ENCODE measurements at places on chromosomes 12 and 14.

DNA sequence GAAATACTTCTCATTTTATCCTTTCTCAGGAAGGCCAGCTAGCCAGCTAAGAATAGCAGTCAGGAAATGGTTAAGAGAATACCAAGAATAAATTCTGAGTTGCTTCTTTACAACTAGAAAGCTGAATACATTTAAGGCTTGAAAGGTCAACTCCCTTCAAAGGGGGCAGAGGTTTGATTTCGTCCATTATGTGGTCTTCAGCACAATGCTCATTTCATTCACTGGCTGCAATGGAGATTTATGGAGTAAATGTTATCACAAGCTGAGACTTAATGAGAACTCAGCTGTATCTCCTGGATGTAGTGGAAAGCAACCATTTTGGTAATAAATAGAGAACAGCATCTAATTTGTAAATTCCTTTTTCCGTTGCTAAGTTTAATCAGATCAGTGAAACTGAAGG is 265.0 kb upstream of the FKBP4 start:
- no peaks in the 10 kb centered on the region for H3K36me3 ChIP-seq
- H3K4me3 ChIP-seq = no peak overlapping the region
- H3K27ac ChIP-seq = no peak overlapping the region
- peaks cover 2% of the 10 kb centered on the region for H3K27me3 ChIP-seq
- H3K4me1 ChIP-seq = no peaks in the 10 kb centered on the region
- DNase-seq = no peak

- no peak for DNase-seq
- H3K36me3 ChIP-seq = no peaks in the 10 kb centered on the region
Measured at GRCh38 chr12:57839996-57840395, 6.5 kb downstream of the CTDSP2 start.

- H3K4me3 ChIP-seq = no peak overlapping the region
- H3K36me3 ChIP-seq = no peaks in the 10 kb centered on the region
- H3K4me1 ChIP-seq = no peaks in the 10 kb centered on the region
- DNase-seq = no peak
Measured at GRCh38 chr14:29821661-29822429, 105.8 kb downstream of the PRKD1 start.

GRCh38 chr14:52825085-52825484 is 33.7 kb upstream of the GNPNAT1 start:
- H3K36me3 ChIP-seq = no peaks in the 10 kb centered on the region
- H3K27me3 ChIP-seq = no peaks in the 10 kb centered on the region
- H3K4me3 ChIP-seq = no peak overlapping the region
- no peak for DNase-seq
- H3K27ac ChIP-seq = no peak overlapping the region
- 0 out of 2 replicates have a peak, but pooled peaks cover 2% of the 10 kb centered on the region for H3K4me1 ChIP-seq

DNA sequence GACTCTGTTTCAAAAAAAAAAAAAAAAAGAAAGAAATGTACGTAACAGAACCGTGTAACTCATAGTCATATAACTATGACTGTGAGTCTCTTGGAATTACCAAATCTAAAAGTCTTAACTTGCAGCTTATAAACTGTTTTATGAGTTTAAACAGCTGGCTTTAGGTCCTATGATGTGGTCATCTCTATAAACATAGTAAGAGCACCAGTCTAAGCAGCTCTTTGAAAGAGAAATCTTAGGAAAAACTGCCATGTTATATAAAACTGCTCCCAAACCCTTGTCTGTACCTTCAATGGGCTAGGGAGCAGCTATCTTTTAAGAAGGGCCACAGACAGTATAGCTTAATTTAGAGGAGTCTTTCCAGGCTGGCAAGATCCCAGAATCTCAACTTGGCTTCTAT is 115.5 kb upstream of the AEBP2 start:
- no peaks in the 10 kb centered on the region for H3K36me3 ChIP-seq
- no peak overlapping the region for H3K27ac ChIP-seq
- no peak for DNase-seq

DNA sequence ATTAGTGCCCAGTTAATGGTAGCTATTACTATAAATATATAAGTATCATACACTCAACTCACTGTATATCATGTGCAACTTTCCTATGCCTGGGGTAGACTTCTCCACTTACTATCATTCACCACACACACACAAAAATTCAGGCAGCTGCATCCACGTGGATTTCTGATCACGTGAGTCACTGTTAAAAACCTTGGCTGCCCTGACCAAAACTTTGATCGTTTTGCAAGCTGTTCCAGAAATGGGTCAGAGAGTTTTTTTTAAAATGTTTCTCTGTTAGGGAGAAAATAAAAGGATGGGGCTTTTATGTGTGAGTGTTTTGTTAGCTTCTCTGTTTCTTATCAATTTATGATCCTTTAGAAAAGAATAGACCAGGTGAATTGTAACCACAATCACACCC is 198.2 kb upstream of the CNOT2 start:
- no peaks in the 10 kb centered on the region for H3K27me3 ChIP-seq
- H3K4me1 ChIP-seq = peaks cover 43% of the 10 kb centered on the region
- no peak overlapping the region for H3K4me3 ChIP-seq
- DNase-seq = no peak
- no peak overlapping the region for H3K27ac ChIP-seq

- peaks cover 25% of the 10 kb centered on the region for H3K4me1 ChIP-seq
- no peak overlapping the region for H3K4me3 ChIP-seq
- no peak for DNase-seq
- no peak overlapping the region for H3K27ac ChIP-seq
- H3K36me3 ChIP-seq = no peaks in the 10 kb centered on the region
- H3K27me3 ChIP-seq = no peaks in the 10 kb centered on the region
Measured at GRCh38 chr12:122681814-122682213, 21.3 kb downstream of the HCAR2 start.

DNA sequence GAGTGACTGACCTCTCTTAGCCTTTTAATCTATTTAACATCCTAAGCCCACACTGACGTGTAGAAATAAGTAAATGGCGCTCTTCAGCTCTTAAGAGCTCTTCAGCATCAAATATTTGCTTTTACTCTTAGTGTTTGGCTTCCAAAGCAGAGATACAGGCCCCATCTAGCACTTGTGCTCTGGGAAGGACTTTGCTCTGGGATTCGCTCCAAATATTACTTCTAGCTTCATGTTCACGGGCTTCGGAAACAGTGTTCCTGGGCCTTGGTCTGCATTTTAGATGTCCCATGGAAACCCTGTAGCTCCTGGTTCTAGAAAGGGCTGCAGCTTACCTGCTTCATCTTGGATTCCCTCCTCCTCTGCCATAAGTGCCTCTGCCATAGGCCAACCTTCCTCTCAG is 2.7 kb upstream of the NKX2-8 start:
- H3K36me3 ChIP-seq = no peaks in the 10 kb centered on the region
- H3K4me1 ChIP-seq = no peaks in the 10 kb centered on the region
- DNase-seq = no peak
- no peak overlapping the region for H3K4me3 ChIP-seq
- H3K27me3 ChIP-seq = no peaks in the 10 kb centered on the region

- H3K36me3 ChIP-seq = no peaks in the 10 kb centered on the region
- no peaks in the 10 kb centered on the region for H3K27me3 ChIP-seq
Measured at GRCh38 chr12:99495799-99496198, 151.8 kb upstream of the GARIN6 start.

DNA sequence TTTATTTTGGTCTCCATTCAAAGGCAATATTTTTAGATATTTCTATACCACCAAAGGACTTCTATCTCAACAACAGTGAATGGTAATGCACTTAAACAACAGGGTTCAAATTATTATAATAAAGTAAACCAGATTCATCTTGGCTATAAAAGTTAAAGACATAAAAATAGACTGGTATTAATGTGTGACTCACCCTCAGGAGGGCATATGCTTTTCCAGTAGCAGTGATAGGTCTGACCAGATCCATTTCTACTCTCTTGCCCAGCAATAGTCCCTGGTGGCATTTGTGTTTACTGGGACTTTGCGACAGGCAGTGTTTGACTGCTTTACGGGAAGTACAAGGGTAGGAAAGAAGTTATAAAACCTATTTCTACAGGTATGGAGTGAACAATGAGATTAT is 353.2 kb upstream of the ATP2B1 start:
- no peak for DNase-seq
- H3K27ac ChIP-seq = no peak overlapping the region
- no peaks in the 10 kb centered on the region for H3K27me3 ChIP-seq
- H3K4me3 ChIP-seq = no peak overlapping the region
- no peaks in the 10 kb centered on the region for H3K4me1 ChIP-seq

DNA sequence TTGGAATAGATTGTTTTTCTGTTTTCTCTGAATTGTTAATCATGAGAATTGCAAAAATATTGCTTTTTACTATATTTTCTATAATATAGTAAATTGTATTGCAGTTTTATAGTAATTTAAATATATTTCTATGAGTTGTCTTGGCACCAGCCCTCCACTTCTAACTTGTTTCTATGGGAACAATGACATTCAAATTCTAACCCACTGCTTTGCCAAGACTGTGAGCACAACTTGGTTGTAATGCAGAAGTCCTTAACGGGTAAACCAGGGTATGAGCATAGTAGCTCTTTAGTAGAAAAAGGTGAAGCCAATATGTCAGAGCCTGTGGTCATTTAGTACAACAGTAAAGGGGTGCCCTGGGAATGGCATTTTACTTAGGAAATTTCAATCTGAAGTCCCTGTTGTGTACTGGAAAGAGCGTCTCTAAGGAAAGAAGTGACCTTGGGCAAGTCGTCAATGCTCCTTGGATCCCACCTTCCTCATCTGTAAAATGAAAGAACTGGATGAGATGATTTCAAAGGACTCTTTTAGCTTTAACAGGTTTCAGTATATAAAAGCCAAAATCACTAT is 283.3 kb downstream of the ATP23 start:
- no peak for DNase-seq
- no peaks in the 10 kb centered on the region for H3K27me3 ChIP-seq
- H3K27ac ChIP-seq = no peak overlapping the region
- no peak overlapping the region for H3K4me3 ChIP-seq

DNA sequence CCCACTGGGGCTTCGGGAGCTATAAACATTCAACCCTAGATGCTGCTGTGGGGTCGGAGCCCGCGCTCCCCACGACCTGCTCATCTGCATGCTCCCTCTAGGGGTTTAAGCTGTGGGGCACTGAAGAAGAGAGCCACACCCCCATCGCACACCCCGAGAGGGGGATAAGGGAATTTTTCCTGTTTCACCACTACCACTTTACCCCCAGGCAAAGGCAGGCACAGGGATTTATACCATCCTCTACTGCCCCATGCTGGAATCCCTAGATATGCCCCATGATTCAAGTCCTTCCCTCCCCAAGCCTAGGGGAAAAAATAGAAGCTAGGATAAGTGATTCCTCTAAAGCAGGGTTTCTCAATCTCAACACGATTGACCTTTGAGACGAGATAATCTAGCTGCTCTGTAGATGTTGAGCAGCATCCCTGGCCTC is 59.9 kb upstream of the CCDC60 start:
- no peak overlapping the region for H3K27ac ChIP-seq
- no peaks in the 10 kb centered on the region for H3K4me1 ChIP-seq
- H3K27me3 ChIP-seq = peaks cover 38% of the 10 kb centered on the region
- H3K4me3 ChIP-seq = no peak overlapping the region
- DNase-seq = no peak

DNA sequence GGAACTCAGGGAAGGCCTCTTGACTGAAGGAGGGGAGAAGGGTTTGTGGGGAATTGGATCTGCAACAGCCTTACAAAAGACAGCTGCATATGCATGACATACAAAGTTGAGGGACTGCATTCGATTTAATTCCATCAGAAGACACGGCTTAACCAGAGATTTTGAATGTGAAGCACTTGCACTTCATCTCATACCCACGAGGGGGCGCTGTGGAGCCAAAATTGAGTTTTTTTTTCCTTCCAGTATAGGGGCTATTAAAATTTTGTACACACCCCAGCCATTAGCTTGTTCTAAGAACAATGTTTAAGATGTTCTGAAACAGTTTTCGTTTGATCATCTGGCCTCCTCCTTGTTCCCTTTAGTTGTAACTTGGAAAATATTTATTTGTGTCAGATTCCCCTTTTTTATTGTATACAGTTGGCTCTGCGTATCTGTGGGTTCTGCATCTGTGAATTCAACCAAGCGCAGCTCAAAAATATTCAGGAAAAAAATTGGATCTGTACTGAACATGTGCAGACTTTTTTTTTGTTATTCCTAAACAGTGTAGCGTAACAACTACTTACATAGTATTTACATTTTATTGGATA is 1.6 kb downstream of the SUDS3 start:
- peak overlapping the region; percentile 92 for H3K27ac ChIP-seq
- 0 out of 2 replicates have a peak, but pooled peaks cover 14% of the 10 kb centered on the region for H3K36me3 ChIP-seq
- peaks cover 30% of the 10 kb centered on the region for H3K4me1 ChIP-seq
- peak overlapping the region; percentile 80 for H3K4me3 ChIP-seq
- DNase-seq = peak; percentile 22

DNA sequence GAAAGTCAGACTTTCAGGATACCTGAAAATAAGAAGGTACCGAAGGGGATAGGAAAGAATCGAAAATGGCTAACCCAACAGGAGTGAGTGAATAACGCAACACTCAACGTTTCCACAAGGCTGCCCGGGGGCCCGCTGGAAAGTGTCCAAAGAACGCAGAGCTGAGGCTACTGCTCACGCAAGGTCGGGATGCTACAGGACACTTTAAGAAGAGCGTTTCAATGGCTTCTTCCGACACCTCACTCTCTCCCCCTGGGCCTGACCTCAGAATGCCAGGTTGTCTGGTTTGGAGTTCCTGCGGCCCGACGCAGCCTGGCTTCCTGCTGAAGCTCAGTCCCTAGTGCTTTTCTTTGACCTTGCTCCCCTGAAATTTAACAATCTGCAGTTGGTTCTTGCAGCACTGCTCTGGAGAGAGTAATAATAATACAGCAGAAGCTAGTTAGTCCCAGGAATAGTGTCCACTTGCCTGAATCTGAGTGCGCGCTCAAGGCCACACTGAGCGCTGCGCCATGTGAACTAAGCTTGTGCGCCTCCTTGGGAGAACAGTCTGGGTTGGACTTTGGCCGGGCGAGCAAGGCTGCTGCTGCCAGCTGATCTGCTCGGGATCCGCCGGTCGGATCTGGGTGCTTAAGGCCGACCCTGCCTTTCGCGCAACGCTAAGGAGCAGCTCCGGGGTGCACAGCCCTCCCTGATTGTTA is 2.0 kb upstream of the ALX1 start:
- H3K27me3 ChIP-seq = no peaks in the 10 kb centered on the region
- no peaks in the 10 kb centered on the region for H3K36me3 ChIP-seq
- no peak for DNase-seq

GRCh38 chr12:115424003-115424402 is 740.0 kb upstream of the TBX3 start:
- no peak overlapping the region for H3K4me3 ChIP-seq
- no peaks in the 10 kb centered on the region for H3K36me3 ChIP-seq
- DNase-seq = no peak
- no peaks in the 10 kb centered on the region for H3K4me1 ChIP-seq
- H3K27me3 ChIP-seq = peaks cover 23% of the 10 kb centered on the region

DNA sequence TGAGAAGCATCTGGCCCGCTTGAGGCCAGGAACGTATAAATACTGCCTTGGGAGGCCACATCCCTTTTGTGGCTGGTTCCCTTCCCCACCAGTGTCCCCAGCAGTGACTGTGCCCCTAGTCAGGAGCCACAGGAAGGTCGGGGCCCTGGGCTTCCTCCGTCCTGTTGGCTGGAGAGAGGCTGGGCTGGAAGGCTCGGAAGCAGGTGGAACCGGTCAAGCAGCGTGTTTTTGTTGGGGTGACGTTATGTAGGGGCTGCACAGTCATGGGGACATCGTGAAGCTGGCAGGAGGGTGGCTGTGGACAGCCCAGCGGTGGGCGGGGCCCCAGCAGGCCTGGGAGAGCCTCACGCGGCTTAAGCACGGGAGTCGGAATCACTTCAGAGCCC is 10.1 kb downstream of the XRCC3 start:
- no peak overlapping the region for H3K4me3 ChIP-seq
- no peak overlapping the region for H3K27ac ChIP-seq

- no peak overlapping the region for H3K27ac ChIP-seq
- no peak overlapping the region for H3K4me3 ChIP-seq
- DNase-seq = no peak
- no peaks in the 10 kb centered on the region for H3K27me3 ChIP-seq
Measured at GRCh38 chr14:97021001-97021400, 223.8 kb downstream of the VRK1 start.

All from HCT116 (cell line).